ENCODE measurements at places on chromosomes 12 and 14.

- DNase-seq, result no peak
Observed at GRCh38 chr12:109150124-109150640, 33.8 kb downstream of the ACACB start.

DNA sequence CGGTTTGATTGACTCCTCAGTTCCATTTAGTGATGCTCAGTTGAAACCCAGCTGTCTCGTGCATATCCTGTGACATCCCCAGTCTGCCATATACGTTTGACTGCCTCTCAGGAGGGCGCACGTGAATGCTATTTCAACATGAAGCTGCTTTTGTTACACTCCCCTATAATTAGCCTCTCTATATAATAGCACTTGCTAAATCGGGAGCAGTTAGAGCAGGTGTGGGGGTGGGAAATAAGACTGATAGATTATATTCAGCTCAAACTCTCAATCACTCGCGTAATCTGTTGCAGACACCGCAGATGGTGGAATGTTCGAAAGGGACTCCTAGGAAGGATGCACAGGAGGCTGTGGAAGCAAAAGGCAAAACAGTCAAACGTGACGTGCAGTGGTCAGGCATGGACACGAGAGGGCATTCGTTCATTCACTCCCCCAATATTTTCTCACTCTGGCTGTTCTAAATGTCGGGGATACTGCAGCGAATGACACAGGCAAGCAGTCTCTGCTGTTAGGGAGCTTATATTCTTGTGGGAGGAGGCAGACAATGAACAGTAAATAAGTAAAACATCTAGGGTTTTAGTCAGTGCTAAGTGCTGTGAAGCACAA is 29.8 kb downstream of the KCNA1 start:
- DNase-seq, result no peak

- DNase-seq, result no peak
Observed at GRCh38 chr14:102799684-102800562, 22.7 kb downstream of the TRAF3 start.

GRCh38 chr12:2453761-2454090 is 341.0 kb upstream of the FKBP4 start:
- no peak for DNase-seq

GRCh38 chr14:71956920-71957563 is 24.8 kb downstream of the RGS6 start:
- DNase-seq, result no peak

- peak; percentile 54 for DNase-seq
Observed at GRCh38 chr12:6615802-6616201, 8.6 kb upstream of the CHD4 start.

Measured in endodermal cell (in vitro differentiated cells).